ENCODE measurements at places on chromosomes 7 and 10.

DNA sequence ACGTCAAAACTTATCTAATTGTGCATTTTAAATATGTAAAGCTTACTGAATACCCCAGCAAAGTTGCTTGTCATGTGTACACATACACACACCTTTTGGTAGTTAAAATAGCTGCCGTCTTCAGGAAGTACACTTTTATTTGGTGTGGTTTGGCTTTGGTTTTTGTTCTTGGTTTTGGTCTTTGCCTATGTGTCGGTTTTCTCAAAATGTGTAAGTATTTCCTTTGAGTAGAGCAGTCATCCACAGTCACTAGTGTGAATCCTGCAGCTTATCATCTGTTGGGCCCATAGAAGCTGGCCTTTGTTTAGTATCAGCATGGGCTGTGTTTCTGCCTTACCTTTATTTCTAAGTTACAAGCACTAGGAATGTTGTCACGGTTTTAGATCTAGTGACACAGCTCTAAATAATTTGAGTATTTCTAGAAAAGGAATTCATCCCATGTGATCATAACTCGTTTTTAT is 35.3 kb downstream of the NET1 start:
- no peak for DNase-seq

DNA sequence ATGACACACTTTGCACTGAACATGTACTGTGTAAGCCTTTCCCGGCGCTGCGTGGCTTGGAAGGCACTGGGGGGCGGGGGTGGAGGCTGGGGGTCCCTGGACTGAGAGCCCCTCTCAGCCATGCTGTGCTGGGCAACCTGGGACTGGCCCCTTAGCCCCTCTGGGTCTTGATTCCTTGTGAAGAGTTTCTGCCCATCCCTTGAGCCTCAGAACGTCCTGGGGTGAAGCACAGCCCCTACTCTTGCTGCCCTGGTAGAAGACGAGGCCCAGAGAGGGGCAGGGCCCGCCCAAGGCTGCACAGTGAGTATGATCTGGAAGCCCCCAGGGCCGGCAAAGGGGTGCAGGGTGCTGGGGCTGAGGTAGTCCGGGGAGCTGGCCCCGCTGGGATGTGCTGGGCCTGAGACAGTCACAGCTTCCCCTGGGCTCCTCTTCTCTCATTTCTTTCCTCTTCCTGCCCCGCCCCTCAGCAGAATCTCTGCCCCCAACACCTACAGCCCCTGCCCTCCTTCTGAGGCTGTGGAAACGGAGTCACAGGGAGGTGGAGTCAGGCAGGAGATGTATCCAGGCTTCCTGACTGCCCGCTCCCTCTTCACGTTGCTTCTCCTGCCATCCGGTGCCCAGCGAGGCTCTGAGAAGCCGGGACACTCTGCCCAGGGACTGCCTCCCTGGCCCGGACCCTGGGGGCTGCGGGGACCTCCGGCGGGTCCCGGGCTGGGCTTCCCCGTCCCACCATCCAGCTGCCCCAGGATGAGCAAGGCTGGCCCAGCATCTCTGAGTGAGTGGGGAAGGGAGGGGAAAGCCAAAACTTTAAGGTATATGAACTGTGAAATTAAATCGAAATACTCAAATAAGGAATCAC is 60.5 kb downstream of the UNCX start:
- DNase-seq = no peak

DNA sequence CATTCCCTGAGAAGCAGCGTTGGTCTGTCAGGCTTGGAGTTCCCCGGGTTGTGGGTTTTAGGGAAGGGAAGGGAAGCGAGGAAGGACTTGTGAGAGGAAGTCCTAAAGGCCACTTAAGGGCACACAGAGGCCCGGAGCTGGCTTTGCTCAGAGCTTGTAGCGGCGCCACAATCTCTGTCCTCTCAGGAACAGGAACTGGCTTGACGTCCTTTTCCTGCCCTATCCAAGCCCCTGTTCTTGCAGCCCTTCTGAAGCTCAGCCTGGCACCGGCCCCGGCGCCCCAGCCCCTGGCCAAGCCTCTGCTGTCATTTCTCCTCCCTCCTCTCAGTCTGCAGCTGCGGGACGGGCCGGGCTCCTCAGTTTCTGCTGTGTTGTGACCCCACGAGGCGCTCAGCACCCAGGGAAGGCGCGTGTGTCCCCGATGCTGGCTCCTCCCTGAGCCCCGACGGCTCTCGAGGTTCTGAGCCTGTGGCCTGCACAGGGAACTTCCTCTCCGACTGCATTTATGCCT is at the start of gene GIMAP8:
Gene GIMAP8 (plus strand): TSS at position 140 of the 511 bp plus-strand sequence. CDS start 16,069 bp downstream, outside the sequence.
- no peak for DNase-seq

DNA sequence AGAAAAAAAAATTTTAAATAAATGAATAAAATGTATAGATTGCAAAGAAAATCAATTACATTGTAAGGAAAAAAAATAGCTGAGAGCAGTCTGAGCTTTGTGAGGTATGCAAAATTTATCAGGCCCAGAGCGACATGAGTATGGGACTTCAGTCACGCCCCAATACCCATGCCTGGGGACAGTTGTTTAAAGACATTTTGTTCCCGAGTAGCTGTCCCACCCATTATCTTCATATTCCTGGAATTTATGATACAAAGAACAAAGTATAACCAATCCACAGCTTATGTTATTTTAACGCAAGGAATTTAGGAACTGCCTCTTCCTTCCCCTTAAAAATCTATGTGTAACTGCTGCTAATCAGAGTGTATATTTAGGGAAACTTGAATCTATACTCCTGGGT is 1.6 kb upstream of the PON2 start:
- no peak for DNase-seq

GRCh38 chr7:142140401-142140959 is 29.0 kb downstream of the MGAM2 start:
- no peak for DNase-seq

- no peak for DNase-seq
Measured at GRCh38 chr7:124713086-124713485, 52.5 kb downstream of the GPR37 start.

GRCh38 chr7:31061185-31061584 is 9.1 kb downstream of the ADCYAP1R1 start:
- no peak for DNase-seq

GRCh38 chr10:90308223-90308622 is 549.6 kb downstream of the HTR7 start:
- no peak for DNase-seq

DNA sequence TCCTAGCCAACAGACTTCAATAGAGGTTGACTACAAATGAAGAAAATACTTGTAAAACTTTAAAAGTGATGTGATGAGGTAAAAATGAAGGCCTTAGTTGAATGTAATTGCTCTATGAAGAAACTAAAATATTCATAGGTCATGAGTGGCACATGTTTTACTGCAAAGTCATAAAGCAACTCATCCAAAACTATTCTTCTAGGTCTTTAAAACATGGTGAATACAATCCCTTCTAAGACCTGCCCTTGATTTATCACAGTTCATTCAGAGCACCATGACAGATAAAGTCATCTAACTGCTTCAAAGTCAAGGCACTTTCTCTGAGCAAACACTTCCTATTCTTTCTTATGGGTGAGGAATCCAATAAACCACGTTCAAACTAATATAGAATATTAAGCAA is 713.5 kb downstream of the SORCS1 start:
- DNase-seq = no peak

DNA sequence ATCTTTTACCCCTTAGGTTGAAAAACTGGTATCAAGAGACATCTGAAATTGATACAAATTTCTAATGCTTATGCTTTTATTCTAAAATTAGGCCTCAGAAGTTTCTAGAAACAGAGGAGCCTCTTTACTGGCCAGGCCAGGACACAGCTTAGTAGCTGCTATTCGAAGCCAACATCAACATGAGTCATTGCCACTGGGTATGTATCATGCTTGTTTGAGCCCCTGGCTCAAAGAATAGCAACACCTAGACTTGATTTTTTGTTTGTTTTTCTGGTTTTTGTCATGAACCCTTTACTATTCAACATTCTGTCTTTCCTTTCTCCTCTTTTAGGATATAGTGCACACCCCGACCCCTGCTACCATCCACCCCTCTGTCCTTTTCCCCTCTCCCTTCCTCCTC is 90.9 kb upstream of the STK17A start:
- DNase-seq = no peak

DNA sequence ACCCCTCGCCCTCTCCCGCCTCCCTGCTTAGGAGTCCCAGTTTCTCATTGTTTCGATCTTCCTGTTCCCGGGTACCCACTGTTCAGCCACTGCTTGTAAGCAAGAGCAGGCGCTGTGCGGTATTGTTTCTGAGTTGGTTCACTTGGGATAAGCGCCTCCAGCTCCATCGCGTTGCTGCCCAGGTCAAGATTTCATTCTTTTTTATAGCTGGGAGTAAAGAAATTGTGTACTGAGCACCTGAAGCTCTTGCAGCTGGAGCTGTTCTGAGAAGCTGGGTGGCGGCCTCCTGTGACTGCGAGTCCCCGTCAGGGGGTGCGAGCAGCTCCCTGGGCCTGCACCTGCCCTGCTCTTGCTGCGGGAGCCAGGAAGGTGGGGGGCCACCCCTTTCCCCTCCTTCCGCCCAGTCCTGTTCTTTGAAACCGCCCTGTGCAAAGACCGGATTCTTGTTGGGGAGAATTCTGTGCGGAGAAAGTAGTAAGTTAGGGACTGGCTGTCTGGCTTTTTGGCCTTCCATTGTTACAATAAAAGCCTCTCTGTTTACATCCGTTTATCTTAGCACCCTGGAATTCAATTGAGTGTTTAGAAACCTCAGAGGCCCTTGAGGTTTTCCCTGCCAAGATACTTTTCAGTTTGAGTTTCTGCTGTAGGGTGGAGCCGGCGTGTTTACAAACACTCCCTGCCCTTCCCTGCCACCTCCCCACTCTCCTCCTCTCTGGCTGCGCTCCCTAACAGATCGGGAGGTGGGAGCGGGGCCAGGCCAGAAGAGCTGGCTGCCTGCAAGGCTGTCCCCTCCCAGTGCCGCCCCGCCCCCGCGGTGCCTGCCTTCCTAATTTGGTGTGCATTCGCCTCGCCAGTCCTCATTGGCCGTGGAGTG is 30.8 kb upstream of the AP5Z1 start:
- DNase-seq = peak; percentile 98

- DNase-seq = no peak
Measured at GRCh38 chr10:117677890-117678500, 135.4 kb downstream of the EMX2 start.

DNA sequence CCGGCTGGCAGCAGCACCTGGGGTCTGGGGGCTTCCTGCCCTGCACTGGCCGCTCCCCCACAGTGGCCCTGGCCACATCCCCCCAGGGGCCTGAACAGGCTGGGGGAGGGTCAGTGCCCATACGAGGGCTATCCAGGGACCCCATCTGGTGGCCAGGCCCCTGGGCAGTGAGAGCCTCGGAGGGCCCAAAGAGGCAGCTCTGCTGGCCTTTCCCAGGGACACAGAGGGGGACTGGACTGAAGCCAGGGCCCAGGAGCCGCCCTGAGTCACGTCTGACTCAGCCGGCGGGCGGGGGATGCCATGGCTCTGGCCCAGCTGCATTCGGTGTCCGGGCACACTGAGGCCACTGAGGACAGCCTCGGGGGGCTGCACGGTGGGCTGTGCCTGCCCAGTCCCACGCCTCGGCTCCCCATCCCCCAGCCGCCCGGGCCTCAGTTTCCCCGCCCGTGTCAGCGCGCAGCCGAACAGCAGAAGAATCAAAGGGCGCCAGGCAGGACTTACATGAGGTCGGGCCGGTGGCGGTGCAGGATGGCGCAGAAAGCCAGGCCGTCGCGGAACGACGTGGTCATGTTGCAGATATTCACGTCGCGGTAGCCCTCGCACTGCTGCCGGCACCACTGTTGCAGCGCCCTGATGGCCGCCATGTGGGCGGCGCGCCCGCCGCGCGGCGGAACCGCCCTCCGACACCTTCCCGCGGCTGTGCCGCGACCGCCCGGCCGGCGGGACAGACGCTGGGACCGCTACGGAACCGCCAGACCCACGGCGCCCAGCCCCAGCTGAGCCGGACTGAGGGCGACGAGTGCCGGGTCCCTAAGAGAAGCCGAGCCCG is at the start of gene MICALL2:
Gene MICALL2 (minus strand): TSS at position 788 of the 829 bp plus-strand sequence. CDS start 144 bp downstream, at position 644.
- DNase-seq = peak; percentile 90

- DNase-seq = no peak
Measured at GRCh38 chr7:99102361-99102760, 41.5 kb downstream of the SMURF1 start.

DNA sequence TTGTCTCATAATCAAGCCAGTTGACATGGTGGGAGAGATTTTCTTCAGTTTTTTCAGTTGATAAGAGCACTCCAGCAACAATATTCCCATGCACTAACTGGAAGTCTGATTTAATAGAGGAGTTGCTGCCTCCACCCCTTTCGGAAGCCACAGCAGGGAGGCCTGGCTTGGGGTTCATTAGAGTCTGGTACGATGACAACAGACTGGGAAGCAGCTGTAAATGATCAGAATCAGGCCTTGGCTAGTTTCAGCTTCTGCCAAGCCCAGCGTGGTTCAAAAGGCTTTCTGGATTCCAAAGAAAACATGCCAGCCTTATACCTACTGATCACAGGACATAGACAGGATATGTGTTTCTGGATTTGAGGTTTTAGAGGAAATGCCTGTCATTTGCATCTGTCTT is 274.0 kb downstream of the CSTF2T start:
- DNase-seq = no peak

- no peak for DNase-seq
Measured at GRCh38 chr10:103811463-103811862, 43.9 kb downstream of the SH3PXD2A start.

- DNase-seq = no peak
Measured at GRCh38 chr7:117630501-117630900, 150.7 kb downstream of the CFTR start.

DNA sequence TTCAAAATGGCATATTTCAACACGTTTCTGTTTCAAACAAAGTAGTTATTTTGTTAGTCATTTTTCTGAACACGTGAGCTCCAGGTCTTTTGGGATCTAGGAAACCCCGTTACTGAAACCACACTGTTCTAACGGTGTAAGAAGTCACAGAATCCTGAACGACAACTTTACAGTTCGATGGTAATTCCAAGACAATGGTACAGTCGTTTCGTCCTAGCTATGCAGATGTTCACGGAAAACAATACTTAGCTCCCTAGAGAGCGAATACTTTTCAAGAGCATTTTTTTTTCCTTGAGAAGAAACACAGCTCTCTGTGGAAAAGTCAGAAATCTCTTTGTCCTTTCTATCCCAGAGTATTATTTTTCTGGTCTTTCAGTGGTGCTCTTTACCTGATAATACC is 254.1 kb downstream of the ADARB2 start:
- DNase-seq = no peak

DNA sequence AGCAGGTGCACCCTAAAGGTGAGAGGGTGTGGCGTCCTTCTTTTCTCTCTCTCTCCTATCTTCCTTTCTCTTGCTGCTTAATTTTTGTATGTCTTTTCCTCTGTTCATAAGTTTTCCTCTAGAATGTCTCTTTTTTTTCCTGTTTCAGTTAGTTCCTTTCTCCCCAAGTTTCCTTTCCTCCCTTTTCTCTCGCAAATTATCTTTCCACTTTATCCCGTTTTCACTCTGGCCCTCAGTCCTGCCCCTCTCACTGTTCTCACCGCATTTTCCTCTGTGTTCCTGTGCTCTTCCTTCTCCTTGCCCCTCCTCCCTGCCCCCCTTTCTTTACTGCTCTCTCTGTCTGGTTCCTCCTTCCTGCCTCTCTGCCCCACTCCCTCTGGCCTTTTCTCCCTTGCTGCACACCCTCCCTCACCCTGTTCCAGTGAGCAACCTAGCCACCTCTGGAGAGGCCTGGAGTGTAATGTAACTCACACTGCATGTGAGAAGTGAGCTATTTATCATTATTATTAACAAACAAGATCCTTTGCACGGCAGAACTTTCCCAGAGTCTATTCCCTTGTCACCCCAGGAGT is 158.5 kb downstream of the C10orf105 start:
- no peak for DNase-seq
